ENCODE measurements at places on chromosomes 13 and 19. TPM values are rescaled to one million over a fixed set of nuclear protein-coding genes. Genes with fewer than 3 reads are reported as not detected.

DNA sequence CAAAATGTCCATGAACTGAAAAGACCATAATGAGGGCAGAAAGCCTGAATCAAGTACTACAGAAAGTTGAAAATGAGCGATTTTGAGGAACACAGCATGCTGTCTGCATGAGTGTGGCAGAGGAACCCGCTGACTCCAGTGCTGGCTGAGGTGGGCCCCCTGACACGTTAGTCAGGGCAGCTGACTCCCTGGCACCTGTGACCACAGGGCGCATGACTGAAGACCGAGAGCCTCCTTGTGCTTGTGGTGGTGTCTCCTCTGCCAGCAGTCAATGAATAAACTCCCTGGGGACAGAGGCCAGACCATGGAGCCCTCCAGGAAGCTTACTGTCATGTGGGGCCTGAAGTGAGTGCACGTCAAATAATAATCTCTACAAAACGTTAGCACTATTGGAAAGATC is 38.4 kb upstream of the VSTM2B start:
- DNase-seq, result no peak

DNA sequence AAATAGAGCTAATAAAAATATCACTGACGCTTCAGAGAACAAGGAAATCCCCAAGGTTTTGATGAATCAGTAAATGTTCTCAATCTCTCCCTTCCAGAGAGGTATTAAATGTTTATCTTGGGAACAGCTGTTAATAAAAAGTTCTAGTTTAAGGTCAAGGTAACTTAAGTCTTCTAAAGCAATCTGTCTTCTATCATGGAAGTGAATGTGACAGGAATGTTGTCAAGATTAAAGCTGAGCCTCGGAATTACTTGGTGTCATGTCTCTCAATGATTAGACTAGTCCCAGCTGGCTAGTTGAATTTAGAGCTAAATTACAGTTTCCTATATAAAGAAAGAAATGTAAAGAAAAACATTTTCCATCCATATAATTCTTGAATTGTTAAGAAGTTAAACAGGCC is 23.4 kb downstream of the ESD start:
- no peak for DNase-seq

DNA sequence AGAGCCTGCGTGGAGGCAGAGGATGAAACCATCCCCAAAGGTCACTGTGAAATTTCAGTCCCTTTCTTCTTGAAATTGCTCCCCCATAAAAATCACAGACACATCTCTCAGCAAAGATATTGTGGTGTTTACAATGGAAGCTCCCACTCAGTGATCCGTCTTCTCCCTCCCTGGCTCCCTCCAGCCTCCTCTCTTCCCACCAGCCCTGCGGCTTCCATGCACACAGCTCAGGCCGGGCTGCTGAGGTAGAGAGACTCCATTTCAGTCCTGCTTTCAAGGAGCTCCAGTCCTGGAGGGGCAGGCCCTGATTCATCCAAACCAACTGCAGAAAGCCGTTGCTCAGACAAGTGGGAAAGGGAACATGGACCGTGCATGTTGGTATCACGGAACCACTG is 24.0 kb upstream of the MIER2 start:
- no peak for DNase-seq

DNA sequence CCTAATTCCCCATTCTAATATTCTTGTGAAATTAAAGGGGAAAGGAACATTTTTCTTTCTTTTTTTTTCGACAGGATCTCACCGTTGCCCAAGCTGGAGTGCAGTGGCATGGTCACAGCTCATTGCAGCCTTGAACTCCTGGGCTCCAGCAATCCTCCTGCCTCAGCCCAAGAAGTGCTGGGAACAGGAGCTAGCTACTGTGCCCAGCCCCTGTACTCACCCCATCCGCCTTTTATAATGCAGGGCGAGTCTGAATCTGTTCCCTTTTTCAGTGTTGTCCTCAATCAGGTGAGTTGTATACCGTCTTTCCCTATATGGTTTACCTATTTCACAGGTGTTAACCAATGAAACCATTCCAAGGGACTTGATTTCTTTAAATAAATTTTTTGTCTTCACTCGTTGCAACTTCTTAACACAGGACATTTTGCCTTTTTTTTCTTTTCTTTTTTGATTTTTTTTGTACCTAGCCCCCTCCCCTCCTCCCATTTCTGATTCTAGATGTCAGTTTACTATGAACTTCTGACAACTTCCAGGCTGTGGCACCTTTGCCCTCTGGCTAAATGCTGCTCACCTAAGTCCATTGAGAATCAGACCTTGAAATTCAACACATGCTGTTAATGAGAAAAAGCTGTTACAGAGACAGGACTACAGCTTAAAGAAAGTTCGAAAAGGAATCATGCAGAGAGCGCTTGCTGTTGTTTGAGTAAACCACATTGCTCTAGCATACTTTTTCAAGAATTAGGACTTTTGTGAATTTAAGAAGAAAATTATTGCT is 562.1 kb upstream of the KLF12 start:
- DNase-seq, result no peak

DNA sequence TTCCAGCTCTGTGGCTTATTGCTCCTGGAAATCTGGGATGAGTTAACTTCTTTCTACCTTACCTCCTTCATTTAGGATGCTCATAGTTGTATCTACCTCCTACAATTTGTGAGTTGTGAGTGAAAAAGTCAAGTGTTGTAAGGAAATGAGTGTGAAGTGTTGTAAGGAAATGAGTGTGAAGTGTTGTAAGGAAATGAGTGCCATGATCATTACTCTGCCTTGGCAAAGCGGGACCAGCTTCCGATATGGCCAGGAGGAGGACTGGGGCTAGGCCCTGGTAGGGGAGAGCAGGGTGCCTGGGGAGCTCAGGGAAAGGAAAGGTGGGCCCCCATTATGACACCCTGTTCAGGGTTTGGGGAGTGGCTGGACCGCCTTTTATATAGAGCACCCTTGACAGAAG is 435.2 kb downstream of the FGF9 start:
- no peak for DNase-seq

DNA sequence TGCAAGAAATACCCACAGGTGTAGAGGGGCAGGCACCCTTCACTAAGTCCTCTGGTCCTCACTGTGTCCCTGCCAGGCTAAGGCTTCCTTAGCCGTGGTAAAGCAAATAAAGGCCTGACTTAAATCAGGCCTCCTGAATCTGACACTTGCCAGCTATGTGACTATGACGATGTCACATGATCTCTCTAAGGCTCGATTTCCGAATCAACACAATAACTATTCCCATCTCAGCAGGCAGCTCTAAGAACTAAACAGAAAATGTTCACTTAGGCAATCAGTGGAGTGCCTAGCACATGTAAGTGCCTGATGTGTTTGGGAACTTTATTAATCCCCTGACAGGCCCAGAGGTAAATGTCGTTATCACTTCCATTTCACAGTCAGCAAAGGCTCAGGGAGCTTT is 2.0 kb downstream of the ZNF550 start:
- no peak for DNase-seq

The CPB2 gene
- not detected for total RNA-seq

The ATP5F1D gene
- 166 TPM for total RNA-seq

DNA sequence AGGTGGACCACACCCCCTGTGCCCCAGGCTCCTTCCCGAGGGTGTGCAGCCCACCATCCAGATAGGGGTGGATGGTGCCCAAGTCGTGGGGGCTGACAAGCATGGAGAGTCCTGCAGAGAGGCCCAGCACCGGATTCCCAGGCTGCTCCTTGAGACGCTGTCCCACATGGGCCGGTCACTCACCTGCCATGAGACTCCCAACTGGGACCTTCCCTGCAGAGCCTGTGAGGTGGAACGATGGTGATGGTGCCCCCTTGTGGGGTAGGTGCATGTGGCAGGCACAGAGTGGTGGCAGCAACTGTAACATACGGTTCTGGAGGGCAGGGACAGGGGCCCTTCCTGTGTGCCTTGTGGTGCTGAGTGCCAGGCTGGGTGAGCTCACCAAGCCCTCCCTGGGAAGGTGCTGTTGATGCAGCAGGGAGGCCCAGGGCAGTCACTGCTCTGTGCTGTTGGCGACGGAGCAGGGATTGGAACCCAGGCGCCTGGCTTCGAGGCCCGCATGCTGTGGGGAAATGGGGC is 33.1 kb downstream of the PPP1R37 start:
- peak; percentile 81 for DNase-seq

DNA sequence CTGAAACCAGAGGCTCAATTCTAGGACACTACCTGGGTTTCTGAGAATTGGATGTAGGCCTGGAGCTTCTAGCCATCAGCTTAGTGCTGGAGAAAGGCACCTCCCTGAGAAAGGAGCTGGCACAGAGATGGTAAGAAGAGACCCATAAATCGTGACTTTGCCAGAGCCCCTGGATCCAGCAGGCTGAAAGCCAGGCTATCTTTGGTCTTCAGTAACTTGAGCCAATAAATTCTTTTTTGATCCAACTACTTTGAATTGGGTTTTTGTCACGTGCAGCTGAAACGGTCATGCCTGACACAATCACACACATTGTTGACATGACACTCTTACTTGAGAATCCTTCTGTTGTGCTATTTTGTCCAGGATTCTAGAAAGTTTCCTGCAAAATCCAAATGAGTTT is 103.4 kb downstream of the LHFPL6 start:
- DNase-seq, result no peak

DNA sequence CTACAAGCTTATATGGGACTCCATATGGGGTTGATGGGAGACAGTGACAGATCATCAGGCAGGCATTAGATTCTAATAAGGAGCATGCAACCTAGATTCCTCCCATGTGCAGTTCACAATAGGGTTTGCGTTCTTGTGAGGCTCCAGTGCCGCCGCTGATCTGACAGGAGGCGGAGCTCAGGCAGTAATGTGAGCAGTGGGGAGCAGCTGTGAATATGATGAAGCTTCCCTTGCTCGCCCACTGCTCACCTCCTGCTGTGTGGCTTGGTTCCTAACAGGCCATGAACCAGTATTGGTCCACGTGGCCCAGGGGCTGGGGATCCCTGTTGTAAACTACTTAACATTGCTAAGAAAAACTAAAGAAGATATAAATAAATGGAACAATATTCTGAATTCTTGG is 378.4 kb downstream of the KCNRG start:
- DNase-seq, result no peak

DNA sequence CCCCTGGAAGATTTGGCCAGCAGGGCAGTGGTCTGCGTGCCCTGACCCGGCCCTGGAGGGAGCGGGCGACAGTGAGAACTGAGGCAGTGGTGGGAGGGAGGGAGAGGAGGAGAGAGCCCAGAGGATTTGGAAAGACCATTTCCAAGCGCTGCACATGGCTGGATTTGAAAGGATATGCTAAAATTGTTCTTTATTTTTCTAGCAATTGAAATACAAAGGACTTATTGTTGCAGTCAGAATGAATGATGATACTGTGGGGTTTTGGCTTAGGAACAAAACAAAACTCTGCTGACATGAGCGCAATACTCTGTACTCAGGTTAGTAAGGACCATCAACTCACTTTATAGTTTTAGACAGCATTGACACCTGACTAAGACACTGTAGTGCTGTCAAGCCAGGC is 69.5 kb downstream of the TNFRSF19 start:
- no peak for DNase-seq

The BCL3 gene
- total RNA-seq, result 40.2 TPM

Measured in activated CD4-positive, alpha-beta T cell treated with anti-CD3 and anti-CD28 coated beads, Interleukin-2, amount 10 ng/mL, durations not matched to agents 7 days and 5 days (primary cell).